ENCODE measurements at places on chromosomes 2 and 18. TPM values are rescaled to one million over a fixed set of nuclear protein-coding genes. Genes with fewer than 3 reads are reported as not detected.

DNA sequence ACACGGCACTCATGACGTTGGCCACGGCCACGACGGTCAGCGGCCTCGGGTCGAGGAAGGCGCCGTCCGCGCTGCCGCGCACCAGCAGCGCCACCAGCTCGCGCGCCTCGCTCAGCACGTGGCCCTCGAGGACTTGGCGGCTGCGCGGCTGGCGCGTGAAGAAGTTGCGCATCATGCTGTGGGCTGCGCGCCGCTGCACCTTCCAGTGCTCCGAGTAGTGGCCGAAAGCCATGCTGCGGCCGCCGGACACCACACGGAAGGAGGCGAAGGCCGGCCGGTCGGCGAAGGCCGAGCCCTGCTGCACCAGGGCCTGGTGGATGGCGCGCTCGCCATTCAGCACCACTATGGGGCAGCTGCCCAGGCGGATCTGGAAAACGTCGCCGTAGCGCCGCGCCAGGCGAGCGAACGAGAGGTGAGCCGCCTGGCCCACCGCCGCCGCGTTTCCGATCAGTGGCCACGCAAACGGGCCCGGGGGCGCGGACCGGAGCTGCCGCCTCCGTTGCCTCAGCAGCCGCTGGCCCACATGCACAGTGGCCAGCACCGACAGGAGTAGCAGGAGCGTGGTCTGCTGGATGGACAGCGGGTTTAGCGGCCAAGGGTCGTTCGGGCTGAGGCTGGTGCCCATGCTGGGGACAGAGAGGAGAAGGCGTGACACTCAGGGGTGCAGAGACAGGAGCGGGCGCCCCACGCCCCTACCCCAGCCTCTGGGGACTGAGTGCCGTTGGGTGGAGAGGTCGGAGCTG is 1.0 kb downstream of the CYP1B1 start:
- no peak for DNase-seq

DNA sequence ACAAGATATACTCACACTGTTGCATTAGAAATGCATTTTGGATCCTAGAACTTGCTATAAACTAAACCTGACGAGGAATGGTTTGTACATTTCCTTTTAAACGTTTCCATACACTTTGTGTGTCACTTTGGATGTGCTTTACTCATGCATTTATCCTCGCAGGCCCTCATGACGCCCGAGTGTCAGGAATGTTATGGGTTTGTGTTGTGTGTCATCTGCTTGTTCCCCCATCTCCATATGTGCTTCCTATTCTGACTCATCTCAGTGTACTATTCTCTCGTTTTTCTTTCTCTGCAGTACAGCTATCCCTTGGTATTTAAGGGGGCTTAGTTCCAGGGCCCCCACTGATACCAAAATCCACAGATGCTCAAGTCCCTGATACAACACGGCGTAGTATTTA is 121.5 kb upstream of the RASGRP3 start:
- DNase-seq, result no peak

Gene BOD1L2
- total RNA-seq, result not detected

Gene SCYGR4
- total RNA-seq, result not detected

Gene MC4R
- not detected for total RNA-seq

Gene CFAP65
- total RNA-seq, result not detected

All from activated CD4-positive, alpha-beta T cell treated with anti-CD3 and anti-CD28 coated beads, Interleukin-2, amount 10 ng/mL, durations not matched to agents 7 days and 5 days (primary cell).